SJSA1 (cell line): ENCODE measurements at places on chromosomes 5 and 9. TPM values are rescaled to one million over a fixed set of nuclear protein-coding genes. Genes with fewer than 3 reads are reported as not detected.

Gene SARDH
- 15.3 and 20.9 TPM in 2 replicates for total RNA-seq

Gene PCDHB15
- total RNA-seq, result 0.74 and 1.0 TPM in 2 replicates

Gene PAM
- total RNA-seq, result 420 and 598 TPM in 2 replicates

Gene NKD2
- total RNA-seq, result 0.37 TPM in 1 of 2 replicates, not detected in the other

Gene CDH18
- not detected in 2 replicates for total RNA-seq

Gene SLC46A2
- total RNA-seq, result not detected in 2 replicates

Gene WNK2
- total RNA-seq, result not detected in 2 replicates

Gene GNE
- 12.2 and 15.1 TPM in 2 replicates for total RNA-seq

Gene PPP3R2
- not detected in 2 replicates for total RNA-seq

Gene WDR38
- total RNA-seq, result not detected in 2 replicates

Gene PPIP5K2
- total RNA-seq, result 115 and 118 TPM in 2 replicates

Gene PCDHGB7
- 1.8 and 2.6 TPM in 2 replicates for total RNA-seq

Gene PCDHA4
- total RNA-seq, result 0.50 TPM in 1 of 2 replicates, not detected in the other

Gene C5orf52
- not detected in 2 replicates for total RNA-seq

Gene PLCXD3
- not detected in 2 replicates for total RNA-seq

Gene STC2
- total RNA-seq, result 12.6 and 43.4 TPM in 2 replicates

Gene CAMK4
- 2.7 and 3.6 TPM in 2 replicates for total RNA-seq

Gene NEUROG1
- total RNA-seq, result not detected in 2 replicates

Gene LMBRD2
- 15.3 and 21.1 TPM in 2 replicates for total RNA-seq

Gene LHX6
- total RNA-seq, result 4.6 and 6.4 TPM in 2 replicates

Gene DIRAS2
- not detected in 2 replicates for total RNA-seq

Gene SLC22A4
- total RNA-seq, result 3.8 and 4.4 TPM in 2 replicates

Gene VCAN
- total RNA-seq, result 46.0 and 69.4 TPM in 2 replicates

Gene PCDHA7
- total RNA-seq, result 0.03 TPM in 1 of 2 replicates, not detected in the other

Gene FBP2
- total RNA-seq, result not detected in 2 replicates

Gene IFNE
- 0.24 TPM in 1 of 2 replicates, not detected in the other for total RNA-seq

Gene STK32A
- 0.05 TPM in 1 of 2 replicates, not detected in the other for total RNA-seq

Gene AQP7
- total RNA-seq, result not detected in 2 replicates

Gene SLC34A1
- not detected in 2 replicates for total RNA-seq

Gene ATP6V0E1
- 286 and 291 TPM in 2 replicates for total RNA-seq

Gene ADAMTS2
- 1.4 and 4.9 TPM in 2 replicates for total RNA-seq

Gene CFAP77
- 0.42 TPM in 1 of 2 replicates, not detected in the other for total RNA-seq

Gene TMEM174
- total RNA-seq, result not detected in 2 replicates

Gene GDF9
- total RNA-seq, result 0.09 and 0.21 TPM in 2 replicates

Gene DTWD2
- 3.1 and 5.5 TPM in 2 replicates for total RNA-seq

Gene ACSL6
- 0.03 TPM in 1 of 2 replicates, not detected in the other for total RNA-seq

Gene PCDHA2
- not detected in 2 replicates for total RNA-seq

Gene PSMD5
- 17.1 and 30.3 TPM in 2 replicates for total RNA-seq

Gene SAXO1
- total RNA-seq, result not detected in 2 replicates
